ENCODE measurements at places on chromosomes 4 and X. TPM values are rescaled to one million over a fixed set of nuclear protein-coding genes. Genes with fewer than 3 reads are reported as not detected.

The XAGE1A gene
- total RNA-seq: not detected

The UNC5C gene
- 6.8 TPM for total RNA-seq

The MAGEA11 gene
- not detected for total RNA-seq

The ANXA10 gene
- not detected for total RNA-seq

The RAB33B gene
- 13.6 TPM for total RNA-seq

The MGAT4D gene
- not detected for total RNA-seq

The TLR1 gene
- total RNA-seq: 1.5 TPM

The FGG gene
- total RNA-seq: not detected

The SPACA5 gene
- not detected for total RNA-seq

The ZBED1 gene
- total RNA-seq: 53.9 TPM

The GATA1 gene
- total RNA-seq: not detected

The RRH gene
- not detected for total RNA-seq

The FGF5 gene
- 24.8 TPM for total RNA-seq

The SPIN2A gene
- total RNA-seq: 3.4 TPM

The NAP1L3 gene
- 11.8 TPM for total RNA-seq

The CNGA1 gene
- total RNA-seq: not detected

The NPY5R gene
- total RNA-seq: not detected

The F11 gene
- total RNA-seq: not detected

The GAGE13 gene
- total RNA-seq: not detected

The BMX gene
- not detected for total RNA-seq

The DACH2 gene
- not detected for total RNA-seq

The SERTM2 gene
- not detected for total RNA-seq

The TLR3 gene
- total RNA-seq: 9.9 TPM

The CENPVL3 gene
- not detected for total RNA-seq

The DCLK2 gene
- 10.9 TPM for total RNA-seq

The MBTPS2 gene
- 8.0 TPM for total RNA-seq

The PLXNB3 gene
- 7.7 TPM for total RNA-seq

The MAGEA9B gene
- total RNA-seq: not detected

The ADH7 gene
- total RNA-seq: 2.1 TPM

The SLC16A2 gene
- total RNA-seq: 29.9 TPM

The SCRG1 gene
- 0.16 TPM for total RNA-seq

The CDX4 gene
- total RNA-seq: not detected

The ZFX gene
- 137 TPM for total RNA-seq

The SLC4A4 gene
- total RNA-seq: 0.85 TPM
